ENCODE measurements at places on chromosomes 5 and 9. TPM values are rescaled to one million over a fixed set of nuclear protein-coding genes. Genes with fewer than 3 reads are reported as not detected.

SMIM33 gene
- total RNA-seq: not detected

IL3 gene
- not detected for total RNA-seq

MYOZ3 gene
- 5.5 TPM for total RNA-seq

IFNA13 gene
- total RNA-seq: not detected

IFNB1 gene
- 3.2 TPM for total RNA-seq

GFPT2 gene
- 14.6 TPM for total RNA-seq

CDH6 gene
- 90.1 TPM for total RNA-seq

LHX3 gene
- total RNA-seq: not detected

WWC1 gene
- 48.6 TPM for total RNA-seq

SPATA31C1 gene
- not detected for total RNA-seq

SGCD gene
- 2.9 TPM for total RNA-seq

BICD2 gene
- total RNA-seq: 45.9 TPM

JMY gene
- total RNA-seq: 9.0 TPM

LCN10 gene
- not detected for total RNA-seq

PCDHB5 gene
- total RNA-seq: 8.7 TPM

SPINK13 gene
- total RNA-seq: not detected

CCDC192 gene
- not detected for total RNA-seq

ADRA1B gene
- total RNA-seq: 1.9 TPM

PCDHGA5 gene
- 0.29 TPM for total RNA-seq

ANKHD1 gene
- 49.7 TPM for total RNA-seq

PCSK5 gene
- 11.5 TPM for total RNA-seq

HAVCR2 gene
- 10.0 TPM for total RNA-seq

C5orf34 gene
- total RNA-seq: 3.3 TPM

CREBRF gene
- 10.0 TPM for total RNA-seq

ZNF608 gene
- total RNA-seq: 57.3 TPM

HEMGN gene
- total RNA-seq: not detected

KIF4B gene
- total RNA-seq: not detected

INSYN2B gene
- total RNA-seq: 0.10 TPM

IL33 gene
- not detected for total RNA-seq

QRFP gene
- total RNA-seq: not detected

SLC6A7 gene
- not detected for total RNA-seq

SMIM32 gene
- total RNA-seq: 0.30 TPM

SPINK4 gene
- not detected for total RNA-seq

RNF130 gene
- total RNA-seq: 29.8 TPM

IL17B gene
- 0.60 TPM for total RNA-seq

ZFP62 gene
- total RNA-seq: 15.0 TPM

FEM1C gene
- 20.6 TPM for total RNA-seq

SPRY4 gene
- 19.4 TPM for total RNA-seq

ADRB2 gene
- total RNA-seq: 0.64 TPM

FOXD4L5 gene
- 0.11 TPM for total RNA-seq

PCDHB6 gene
- 0.70 TPM for total RNA-seq

CCDC152 gene
- 1.2 TPM for total RNA-seq

EQTN gene
- total RNA-seq: not detected

SNX24 gene
- 33.7 TPM for total RNA-seq

HSPB3 gene
- not detected for total RNA-seq

FOXD4L6 gene
- 0.18 TPM for total RNA-seq

Data from astrocyte (in vitro differentiated cells and primary cell).